ENCODE measurements at places on chromosomes 7 and 10.

DNA sequence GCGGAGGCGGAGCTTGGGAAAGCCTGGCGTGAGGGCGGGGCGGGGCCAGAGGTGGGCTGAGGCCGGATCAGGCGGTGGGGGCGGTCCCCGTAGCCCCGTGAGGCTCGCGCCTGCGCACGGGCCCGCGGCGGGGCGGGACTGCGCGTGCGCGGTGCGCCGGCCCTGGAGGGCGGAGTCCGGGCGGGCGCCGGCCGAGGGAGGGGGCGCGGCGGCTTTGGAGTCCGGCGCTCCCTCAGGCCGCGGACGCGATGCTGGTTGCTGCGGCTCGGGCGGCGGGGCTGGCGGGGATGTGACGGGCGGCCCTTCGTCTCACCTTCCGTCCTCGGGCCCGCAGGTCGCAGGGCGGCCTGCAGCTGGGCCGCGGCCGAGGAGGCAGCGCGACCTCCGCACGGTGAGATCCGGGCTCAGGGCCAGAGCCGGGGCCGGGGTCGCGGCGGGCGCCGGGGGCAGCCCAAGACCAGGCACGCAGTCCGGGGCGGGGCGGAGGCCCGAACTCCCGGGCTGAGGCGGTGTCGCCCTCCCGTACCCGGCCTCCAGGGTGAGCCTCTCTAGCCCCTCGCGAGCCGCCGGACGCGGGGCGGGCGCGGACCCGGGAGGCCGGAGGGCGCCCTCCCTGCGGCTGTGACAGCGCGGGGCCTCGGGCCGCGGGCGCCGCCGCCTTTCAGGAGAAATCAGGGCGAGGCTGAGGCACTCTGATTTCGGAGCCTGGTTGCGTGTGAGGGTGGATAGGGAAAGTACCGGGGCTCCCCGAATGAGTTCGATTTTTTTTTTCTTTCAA is at the start of gene CCSER2:
CCSER2 (plus strand) TSS at position 172 of the 778 bp plus-strand sequence. CDS start 42,464 bp downstream, outside the sequence.
- no peak for DNase-seq

- no peak for DNase-seq
Observed at GRCh38 chr7:125033506-125033905, 103.9 kb upstream of the POT1 start.

GRCh38 chr7:64889686-64890162 is 13.3 kb upstream of the ZNF273 start:
- no peak for DNase-seq

GRCh38 chr7:2072042-2072441 is 160.7 kb downstream of the MAD1L1 start:
- no peak for DNase-seq

GRCh38 chr10:74898201-74898976 is 72.0 kb downstream of the KAT6B start:
- no peak for DNase-seq

DNA sequence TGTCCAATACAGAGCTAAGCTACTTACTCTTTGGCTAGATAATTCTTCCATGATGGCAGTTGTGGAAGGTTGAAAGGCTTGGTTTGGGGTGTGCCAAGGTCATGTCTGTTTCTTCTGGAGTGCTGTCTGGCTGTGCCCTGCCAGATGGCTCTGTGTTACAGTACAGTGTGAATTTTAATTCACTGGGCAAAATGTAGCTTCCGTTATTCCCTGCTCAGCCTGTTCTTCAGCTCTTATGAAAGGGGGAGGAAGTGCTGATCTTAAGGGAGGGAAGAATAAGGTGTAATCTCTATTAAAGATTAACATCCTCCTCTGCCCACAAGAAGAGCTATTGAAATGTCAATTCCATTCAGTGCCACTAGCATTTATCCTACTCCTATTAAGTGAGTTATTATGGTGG is 52.2 kb downstream of the SND1 start:
- DNase-seq: no peak

GRCh38 chr10:89371079-89371478 is 6.8 kb upstream of the IFIT1B start:
- DNase-seq: no peak

DNA sequence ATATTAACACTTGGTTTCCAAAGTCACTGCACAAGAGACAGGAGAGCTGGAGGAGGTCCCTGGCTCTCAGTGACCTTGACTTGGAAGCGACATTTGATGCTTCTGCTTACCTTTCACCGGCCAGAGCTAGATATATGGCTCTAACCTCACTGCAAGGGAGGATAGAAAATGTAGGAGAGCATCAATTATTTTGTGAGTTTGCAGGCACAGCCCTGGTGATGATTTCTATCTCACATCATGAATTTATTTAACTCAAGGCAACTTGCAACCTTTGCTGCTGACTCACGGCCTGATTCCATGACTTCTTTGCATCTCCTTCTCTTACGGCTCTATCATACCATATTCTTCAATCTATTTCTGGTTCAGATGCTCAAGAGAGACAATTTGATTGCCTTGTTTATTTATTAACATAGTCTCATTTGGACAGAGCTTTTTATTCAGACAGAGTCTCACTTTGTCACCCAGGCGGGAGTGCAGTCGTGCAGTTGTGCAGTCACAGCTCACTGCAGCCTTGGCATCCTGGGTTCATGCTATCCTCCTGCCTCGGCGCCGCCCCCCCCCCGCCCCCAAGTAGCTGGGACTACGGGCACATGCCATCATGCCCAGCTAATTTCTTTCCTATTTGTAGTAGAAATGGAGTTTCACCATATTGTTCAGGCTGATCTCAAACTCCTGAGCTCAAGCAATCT is 196.0 kb downstream of the REEP3 start:
- no peak for DNase-seq
